Right lung (tissue), 10 donors: ENCODE measurements at places on chromosomes 12 and 14.

DNA sequence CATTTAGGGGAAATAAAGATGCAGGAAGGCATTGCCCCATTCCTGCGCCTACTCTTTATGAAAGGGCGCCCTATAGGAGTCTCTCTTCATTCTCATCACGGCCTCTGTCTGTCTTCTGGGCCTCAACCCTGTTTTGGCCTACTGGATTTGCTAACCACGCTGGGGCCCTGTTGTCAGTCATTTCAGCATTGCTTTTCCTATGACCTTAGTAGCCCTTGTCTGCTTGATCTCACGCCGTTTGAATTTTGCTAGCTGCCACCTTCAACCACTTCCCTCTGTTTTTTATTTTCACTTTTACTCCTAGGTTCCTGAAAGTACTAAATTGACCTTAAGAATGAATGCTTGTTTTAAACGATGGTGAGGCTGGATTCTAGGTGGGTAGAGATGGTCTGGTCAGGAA is 139.0 kb downstream of the SYNE2 start:
- no peak for DNase-seq

DNA sequence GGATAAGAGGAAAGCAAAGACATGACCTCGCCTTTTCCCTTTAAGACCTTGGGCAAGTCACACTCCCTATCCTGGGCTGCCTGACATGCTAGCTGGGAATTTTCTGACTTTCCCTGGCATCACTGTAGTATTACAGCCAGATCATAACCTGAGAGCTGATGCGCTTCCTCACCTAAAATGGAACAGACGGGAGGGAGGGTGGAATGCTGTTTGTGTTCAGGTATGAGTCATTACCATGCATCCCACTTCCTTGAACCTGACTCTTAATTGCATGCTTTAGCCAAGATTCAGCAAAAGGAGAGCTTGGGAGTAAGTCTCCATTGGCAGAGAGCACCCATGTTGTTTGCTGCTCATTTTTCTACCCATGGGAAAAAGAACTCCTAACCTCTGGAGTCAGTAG is 156.5 kb downstream of the KCNK10 start:
- no peak for DNase-seq

DNA sequence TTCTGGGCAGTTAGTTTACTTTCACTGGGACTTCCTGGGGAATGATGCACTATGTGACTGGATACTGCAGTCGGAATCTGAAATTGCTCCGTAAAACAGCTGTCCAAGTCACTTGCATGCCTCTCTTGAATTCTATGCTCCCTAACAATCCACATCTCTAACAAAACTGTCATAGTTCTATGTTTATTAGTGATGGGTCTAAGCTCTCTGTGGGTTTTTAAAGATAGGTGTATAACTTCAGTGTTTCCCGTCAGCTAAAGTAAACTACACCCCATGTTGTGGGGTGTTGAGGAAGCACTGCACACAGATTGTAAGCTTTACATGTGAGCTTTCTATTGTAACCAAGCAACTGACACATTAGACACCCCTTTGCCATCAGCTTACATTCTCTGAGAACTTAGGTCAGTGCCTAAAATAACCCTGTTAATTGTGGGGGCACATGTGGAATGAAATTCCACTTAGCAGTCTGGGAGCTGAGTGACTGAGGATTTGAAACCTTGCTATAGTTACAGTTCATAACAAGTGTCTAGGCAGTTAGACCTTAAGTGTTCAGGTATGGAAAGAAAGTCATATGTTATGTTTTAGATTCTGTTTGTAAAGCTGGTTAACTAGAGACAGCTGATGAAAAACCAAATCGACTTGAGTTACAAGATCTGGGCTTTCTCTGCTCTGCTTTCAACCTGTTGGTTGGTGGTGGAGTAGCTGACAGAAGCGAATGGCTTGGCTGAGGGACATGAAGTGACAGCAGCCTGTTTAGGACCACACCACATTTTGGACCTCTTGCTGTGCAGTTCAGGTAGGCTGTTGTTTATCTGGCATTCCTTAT is 165.7 kb downstream of the AKAP6 start:
- no peak for DNase-seq

DNA sequence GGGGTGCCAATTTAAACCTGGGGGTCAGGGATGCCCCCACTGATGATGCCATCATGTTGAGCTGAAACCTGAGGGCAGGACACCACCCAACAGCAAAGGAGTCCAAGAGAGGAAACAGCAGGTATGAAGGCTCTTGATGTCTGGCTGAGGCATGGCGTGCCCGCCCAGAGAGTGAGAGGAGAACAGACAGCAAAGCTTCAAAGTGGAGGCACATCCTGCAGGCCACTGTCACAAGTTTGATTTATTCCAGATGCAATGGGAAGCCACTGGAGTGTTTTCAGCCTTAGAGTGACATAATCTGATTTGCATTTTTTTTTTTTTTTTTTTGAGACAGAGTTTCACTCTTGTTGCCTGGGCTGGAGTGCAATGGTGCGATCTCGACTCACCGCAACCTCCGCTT is 34.8 kb downstream of the IRF2BPL start:
- DNase-seq = no peak

DNA sequence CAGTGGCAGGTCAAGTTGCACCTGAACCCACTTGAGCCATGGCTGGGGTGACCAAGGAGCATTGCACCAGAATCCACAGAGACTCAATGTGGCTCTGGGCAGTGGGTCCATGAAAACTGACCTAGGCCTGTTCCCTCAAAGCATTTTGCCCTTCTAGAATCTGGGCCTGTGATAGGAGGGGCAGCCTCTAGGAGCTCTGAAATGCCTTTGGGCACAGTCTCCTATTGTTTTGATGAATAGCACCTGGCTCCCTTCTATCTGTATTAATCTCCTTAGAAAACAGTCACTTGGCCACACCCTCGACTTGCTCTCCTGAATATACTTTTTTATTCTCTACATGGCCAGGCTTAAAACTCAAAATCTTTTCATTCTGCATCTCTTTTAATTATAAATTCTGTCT is 14.1 kb upstream of the KRAS start:
- DNase-seq = no peak

DNA sequence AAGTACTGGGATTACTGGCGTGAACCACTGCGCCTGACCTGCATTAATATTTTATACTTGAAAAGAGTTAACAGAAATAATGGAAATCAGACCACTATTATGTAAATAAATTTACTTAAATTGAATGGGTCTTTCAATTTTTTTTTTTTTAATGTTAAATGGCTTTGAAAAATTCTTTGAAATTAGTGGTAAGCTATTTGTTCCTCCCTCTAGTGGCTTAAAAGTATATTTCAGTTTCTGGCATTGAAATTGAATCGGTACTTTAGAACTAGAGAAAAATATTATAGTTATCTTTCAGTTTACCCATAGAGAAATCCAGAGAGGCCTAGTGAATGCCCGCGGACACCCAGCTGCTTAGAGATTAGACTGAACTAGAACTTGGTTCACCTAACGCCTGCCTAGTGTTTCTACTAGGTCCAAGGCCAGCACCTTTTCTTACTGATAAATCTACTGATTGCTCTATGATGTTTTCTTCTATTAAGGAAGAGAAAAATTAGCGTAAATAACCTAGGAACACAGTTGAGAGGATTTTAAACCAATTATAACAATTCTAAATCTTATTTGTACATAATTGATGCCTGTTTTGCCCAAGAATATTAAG is 106.5 kb downstream of the EML1 start:
- no peak for DNase-seq

- DNase-seq = no peak
These were observed 21.5 kb downstream of the SPTB start for GRCh38 chr14:64857979-64858744.

GRCh38 chr12:52042706-52043385 is 8.4 kb upstream of the NR4A1 start:
- DNase-seq = no peak

GRCh38 chr12:45933504-45933903 is 56.9 kb downstream of the SCAF11 start:
- no peak for DNase-seq

DNA sequence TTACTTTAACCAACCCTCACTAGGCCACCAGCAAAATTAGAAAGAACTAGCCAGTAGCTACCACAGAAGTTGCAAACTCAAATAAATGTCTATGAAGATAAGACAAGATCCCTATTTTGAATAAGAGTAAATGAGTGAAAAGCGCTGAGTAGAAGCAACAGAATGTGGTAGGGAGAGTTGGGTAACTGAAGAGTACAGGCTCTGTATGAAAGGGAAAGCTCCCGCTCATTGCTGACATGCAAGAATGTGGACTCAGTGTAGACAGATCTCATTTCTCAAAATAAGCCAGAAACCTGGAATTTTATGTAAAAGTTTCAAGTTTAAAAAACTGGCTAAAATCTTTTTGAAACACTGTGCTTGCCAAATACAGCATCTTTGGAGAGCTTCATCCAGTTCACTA is 63.9 kb downstream of the NAV3 start:
- DNase-seq = no peak

DNA sequence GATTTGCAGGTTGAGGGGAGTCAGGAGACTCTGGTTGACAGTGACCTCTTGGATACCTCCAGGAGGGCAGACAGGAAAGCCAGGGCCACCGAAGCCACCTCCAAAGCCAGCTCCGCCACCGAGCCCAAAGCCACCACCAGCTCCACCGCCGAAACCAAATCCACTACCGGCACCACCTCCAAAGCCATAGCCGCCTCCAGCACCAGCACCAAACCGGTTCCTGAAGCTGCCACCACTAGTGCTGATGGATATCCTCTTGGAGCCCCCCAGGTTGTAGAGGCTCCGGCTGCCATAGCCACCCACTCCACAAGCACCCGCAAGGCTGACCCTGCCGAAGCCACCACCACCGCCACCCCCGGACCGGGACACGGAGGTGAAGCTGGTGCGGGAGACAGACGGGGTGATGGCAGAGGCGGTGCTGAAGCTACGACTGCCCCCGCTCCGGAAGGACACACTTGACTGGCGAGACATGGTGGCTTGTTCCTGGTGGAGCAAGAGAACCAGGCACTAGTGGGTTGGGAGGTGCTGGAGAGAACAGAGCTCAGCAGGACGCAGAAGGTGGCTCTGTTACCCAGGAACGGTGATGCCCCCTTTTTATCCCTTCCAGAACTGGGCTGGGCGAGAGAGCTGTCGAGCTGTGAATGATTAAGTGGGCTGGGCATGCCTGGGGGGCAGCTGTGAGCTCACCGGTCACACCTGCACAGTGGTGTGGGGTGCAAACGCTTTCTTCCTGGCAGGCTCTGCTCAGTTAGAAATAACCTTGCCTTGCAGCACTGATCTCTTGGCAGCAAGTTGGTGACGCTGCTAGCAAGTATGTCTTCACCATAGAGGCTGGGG is at the start of gene KRT5:
Gene KRT5 (minus strand): TSS at position 569 of the 837 bp plus-strand sequence. CDS start 98 bp downstream, at position 471.
- no peak for DNase-seq

DNA sequence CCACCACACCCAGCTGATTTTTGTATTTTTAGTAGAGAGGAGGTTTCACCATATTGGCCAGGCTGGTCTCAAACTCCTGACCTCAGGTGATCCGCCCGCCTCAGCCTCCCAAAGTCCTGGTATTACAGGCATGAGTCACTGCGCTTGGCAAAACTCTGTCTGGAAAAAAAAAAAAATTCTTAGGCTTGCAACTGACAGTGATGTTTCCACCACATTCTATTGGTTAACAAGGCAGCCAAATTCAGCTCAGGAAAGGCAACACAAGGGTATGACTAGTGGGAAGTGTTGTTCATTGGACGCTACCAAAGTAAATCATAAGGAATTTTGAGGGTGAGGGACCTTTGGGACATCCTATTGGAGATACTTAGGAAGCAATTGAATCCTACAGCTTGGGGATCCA is 2.9 kb upstream of the SBNO1 start:
- DNase-seq = no peak

GRCh38 chr14:78071016-78071549 is 99.1 kb upstream of the NRXN3 start:
- no peak for DNase-seq

DNA sequence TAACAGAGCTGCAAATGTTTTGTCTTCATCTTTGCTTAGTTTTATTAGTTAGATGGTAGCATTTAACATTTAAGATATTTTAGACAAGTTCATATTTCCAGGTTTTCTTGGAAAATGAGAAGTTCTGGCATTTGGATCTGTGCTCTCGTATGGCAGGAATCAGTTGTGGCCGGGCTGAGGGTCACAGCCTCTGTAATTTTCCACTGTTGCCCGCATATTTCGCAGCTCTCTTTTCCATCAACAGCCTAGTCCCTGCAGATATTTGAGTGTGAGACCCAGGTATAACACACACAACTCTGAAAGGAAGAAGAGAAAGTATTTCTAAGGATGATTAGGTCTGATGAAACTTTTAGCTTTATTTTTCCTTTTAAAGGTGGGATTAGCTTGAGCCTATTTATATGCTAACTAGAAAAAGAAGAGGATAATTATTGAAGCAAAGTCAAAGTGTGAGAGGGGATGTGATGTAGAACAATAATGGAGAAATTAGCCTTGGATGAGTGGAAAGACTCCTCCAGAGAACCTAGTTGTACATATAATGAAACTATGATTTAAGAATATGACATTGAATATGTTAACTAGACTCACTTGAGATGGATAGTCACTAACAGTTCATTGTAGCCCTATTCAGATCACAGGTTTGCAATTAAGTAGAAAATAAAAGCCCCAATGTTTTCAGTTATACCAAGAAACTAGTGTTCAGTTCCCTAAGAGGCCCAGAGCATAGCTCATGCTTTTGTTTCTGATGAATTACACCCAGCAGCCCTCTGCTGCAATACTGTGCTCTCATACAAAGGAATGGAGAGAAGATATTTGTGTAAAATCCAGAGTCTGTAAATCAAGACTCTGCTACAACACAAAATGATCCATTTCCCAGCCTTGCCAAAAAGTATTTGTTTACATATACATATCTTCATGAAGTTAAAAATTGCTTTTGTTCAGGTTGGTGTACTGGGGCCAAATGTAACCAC is 158.4 kb downstream of the C12orf50 start:
- DNase-seq = no peak

DNA sequence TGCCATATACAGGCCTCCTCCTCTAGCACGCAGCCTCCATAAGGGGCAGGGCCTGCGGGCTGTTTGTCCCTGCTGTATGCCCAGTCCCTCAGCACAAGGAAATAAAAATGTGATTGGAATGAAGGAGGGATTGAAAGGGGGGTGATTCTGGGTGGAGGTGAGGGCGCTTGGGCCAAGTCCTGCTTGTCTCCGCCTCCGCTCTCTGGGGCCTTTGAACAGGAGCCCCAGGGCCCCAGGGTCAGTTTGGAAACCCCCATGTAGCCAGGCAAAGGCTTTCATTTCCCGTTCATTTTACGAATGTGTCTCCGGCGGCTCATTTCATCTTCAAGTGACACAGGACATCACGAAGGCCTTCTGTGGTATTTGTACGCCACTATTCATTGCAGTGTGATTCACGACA is 4.5 kb upstream of the CACNA2D4 start:
- no peak for DNase-seq

DNA sequence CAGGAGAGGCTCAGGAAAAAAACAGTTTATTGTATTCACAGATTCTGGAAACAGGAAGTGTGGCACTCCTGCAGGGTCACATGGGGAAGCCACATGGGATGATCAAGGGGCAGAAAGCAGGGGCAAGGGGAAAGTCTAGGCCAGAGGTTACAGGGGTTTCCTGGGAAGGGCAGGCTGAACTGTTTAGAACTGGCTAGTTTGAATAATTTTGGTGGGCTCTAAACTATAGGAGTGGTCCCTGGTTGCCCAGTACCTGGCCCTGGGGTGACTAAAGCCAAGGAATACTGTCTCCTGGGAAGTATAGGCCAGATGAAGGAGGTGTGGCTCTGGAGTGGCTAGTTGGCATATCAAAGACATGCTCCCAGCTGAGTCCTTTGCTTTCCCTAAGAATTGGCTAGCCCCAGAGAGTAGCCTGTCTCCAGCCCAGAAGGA is 169.2 kb downstream of the SLC41A2 start:
- no peak for DNase-seq

GRCh38 chr14:99378782-99379214 is 101.9 kb downstream of the SETD3 start:
- no peak for DNase-seq

GRCh38 chr12:27456618-27457017 is 10.1 kb downstream of the SMCO2 start:
- DNase-seq = no peak

- DNase-seq = no peak
These were observed 33.6 kb downstream of the E2F7 start for GRCh38 chr12:77031745-77032144.
